ENCODE measurements at places on chromosomes 16 and 17.
A peak's percentile ranks its signal among the peaks of the same experiment; 100 is the strongest.

DNA sequence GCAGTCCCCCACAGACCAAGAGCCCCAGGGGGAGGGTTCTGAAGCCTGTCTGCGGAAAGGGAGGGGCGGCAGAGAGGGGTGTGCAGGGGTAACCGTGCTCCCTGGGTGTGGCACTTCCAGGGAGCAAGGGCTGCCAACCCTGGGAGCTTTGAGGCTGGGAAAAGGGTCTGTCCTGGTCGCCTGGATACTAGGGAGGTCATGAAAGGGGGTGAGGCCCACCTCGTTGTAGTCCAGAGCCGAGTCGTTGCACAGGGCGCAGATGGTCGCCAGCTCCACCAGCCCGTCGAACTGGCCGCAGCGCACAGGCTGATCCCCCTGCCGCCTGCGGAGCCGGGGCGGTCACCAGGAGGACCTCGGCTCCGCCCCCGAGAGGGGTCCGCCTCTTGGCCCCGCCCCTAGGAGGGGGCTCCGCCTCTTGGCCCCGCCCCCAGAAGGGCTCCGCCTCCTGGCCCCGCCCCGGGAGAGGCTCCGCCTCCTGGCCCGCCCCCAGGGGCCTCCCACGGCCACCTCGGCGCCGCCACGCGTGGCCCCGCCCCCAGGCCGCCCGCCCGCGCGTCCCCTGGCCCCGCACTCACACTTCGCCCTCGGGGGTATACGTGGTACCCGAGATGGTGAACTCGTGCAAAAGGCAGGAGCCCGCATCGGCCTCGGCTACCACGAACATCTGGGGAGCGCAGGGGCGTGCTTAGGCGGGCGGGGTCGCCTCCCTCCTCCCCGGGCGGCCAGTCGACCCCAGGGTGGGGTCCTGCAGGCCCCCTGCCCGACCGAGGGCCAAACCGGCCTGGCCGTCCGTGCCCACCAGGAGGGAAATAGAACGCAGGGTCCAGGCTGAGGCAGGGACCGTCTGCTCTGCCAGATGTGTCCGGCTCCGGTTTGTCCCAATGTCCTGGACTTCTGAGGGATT lies 19.5 kb downstream of the ATP2A3 start:
- peak; percentile 52 for DNase-seq

DNA sequence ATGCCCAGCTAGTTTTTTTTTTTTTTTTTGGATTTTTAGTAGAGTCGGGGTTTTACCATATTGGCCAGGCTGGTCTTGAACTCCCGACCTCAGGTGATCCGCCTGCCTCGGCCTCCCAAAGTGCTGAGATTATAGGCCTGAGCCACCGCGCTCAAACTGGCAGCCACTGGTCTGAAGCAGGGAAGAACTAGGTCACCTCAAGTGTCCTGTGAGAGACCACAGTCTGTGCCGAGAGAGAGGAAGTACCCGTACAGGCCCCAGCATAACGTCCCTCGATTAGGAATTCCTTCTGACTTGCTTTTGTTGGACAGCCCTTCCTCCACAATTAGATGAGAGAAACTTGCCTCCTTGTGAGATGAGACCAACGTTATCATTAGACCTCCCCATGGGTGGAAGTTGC lies 13.7 kb upstream of the CD300E start:
- no peak for DNase-seq

DNA sequence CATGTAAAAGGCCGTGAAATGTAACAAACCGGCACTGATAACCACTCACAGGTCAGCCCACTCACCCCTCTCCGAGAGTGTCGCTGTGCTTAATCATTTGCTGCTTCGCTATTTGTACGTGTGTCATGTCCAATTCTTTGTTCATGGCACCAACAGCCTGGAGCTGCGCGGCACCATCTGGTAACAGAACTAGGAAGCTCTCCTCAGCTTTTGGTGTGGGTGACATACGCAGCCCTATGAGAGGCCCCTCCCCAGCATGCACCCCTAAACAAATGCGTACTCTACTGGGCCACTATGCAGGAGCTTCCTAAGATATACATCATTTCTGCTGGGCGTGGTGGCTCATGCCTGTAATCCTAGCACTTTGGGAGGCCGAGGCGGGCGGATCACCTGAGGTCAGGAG lies 2.3 kb upstream of the PECAM1 start:
- peak; percentile 18 for DNase-seq

DNA sequence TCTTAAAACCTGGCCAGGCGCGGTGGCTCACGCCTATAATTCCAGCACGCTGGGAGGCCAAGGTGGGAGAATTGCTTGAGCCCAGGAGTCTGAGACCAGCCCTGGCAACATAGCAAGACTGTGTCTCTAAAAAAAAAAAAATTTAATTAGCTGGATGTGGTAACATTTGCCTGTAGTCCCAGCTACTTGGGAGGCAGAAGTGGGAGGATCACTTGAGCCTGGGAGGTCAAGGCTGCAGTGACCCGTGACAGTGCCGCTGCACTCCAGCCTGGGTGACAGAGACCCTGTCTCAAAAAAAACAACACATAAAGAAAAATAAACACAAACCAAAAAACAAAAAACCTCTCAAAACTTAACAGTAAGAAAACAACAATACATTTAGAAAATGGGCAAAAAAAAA lies 106.3 kb downstream of the SMG6 start:
- no peak for DNase-seq

- no peak for DNase-seq
Observed at GRCh38 chr17:41013181-41013580, 4.3 kb upstream of the KRTAP3-1 start.

DNA sequence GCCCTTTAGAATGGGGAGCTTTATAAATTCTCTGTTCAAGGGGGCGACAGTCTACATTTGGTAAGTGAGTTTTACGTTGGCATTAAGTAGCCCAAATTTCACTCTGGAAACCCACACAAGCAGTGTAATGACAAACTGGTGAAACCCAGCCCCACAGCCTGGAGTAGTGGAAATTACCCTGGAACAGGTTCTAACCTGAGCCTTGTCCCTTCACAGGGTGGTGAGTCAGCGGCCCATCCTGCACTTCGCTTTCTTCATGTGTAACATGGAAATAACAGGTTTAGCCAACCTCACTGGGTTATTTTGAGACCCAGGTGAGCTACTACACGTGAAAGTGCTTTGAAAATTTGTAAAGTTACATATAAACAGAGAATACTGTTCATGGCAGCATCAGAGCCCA lies 3.5 kb upstream of the TLCD3A start:
- peak; percentile 38 for DNase-seq

DNA sequence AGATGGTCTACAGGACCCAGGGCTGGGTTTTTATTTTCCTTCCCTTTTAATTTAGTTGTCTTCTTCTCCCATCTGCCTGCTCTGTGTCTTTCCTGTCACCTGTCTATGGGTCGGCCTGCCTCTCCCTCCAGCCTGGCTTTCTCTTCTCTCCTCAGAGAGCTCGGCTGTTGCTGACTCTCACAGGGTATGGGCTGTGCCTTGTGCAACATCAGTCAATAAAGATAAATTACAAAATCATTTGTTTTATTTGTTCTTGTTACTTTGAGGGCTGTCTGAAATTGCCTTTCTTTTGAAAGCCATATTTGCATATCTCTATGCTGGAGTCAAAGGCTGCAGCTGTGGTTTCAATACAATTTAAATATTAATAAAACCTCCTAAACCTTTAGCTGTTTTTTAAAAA lies 15.6 kb downstream of the RND2 start:
- DNase-seq = no peak

- peak; percentile 78 for DNase-seq
Observed at GRCh38 chr16:70476272-70477020, 22.1 kb downstream of the FCSK start.

GRCh38 chr16:984736-985636 lies 3.4 kb downstream of the SOX8 start:
- no peak for DNase-seq

DNA sequence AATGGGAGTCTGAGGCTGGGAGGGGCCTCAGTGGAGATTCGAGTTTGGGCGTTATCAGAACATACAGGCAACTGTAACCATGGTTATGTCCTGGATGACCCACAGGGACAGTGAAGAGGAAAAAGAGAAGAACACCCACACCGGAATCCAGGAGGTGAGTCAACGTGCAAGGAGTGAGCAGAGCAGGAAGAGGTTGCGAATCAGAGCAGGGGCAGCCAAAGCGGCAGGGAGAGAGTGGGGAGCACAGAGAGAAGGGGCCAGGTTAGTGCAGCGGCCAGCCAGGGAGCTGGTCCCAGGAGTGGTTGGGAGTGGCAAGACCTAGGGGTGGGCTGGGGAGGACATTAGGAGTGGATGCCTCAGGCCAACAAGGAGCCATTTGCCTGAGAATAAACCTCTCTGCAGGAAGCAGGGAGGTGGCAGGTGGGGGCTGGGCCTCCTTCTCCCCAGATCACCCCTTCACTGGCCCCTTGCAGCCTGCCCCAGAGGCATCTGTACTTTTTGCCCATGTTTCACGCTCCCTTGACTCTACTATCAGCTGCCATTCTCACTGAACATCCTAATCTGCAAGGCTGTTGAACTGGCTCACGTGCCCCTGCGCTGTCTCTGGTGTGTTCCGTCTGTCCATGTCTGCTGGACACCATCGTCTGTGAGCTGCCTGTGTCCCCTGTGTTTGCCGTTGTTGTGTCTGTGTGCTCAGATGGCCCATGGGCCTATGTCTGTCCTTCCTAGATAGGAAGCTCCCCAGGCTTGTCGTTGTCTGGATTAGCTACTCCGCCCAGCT lies 5.1 kb downstream of the KRT13 start:
- peak; percentile 26 for DNase-seq

DNA sequence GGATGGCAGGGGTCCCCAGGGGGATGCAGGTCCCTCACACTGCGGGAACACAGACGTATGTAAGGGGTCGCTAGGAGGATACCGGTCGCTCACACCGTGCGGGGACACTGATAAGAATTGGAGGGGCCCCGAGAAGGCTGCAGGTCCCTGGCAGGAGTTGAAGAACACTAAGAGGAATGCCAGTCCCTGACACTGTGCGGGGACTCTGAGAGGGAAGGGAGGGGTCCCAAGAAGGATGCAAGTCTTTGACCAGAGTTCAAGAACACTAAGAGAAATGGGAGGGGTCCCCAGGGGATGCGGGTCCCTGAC lies 510 bp downstream of the ERCC4 start:
- DNase-seq = no peak

GRCh38 chr16:11792410-11793241 lies 4.4 kb downstream of the ZC3H7A start:
- peak; percentile 31 for DNase-seq

DNA sequence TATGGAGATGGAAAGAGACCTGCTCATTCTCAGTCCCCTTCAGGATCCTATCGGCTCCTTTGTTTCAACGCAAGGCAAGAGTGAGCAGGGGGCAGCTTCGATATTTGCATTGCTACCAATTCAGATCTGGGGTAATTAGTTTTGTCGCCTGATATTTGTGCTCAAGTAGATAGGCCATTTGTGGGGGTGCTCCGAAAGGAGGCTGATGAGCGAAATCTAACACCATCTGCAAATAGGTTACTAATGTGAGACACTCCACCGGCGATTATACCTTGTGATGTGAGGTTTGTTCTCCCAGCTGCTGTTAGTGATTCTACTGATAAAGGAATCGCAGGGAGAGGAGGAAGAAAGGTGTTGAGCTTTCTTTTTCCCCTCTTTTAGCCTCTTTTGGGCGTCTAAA lies 31.5 kb downstream of the WSCD1 start:
- no peak for DNase-seq

DNA sequence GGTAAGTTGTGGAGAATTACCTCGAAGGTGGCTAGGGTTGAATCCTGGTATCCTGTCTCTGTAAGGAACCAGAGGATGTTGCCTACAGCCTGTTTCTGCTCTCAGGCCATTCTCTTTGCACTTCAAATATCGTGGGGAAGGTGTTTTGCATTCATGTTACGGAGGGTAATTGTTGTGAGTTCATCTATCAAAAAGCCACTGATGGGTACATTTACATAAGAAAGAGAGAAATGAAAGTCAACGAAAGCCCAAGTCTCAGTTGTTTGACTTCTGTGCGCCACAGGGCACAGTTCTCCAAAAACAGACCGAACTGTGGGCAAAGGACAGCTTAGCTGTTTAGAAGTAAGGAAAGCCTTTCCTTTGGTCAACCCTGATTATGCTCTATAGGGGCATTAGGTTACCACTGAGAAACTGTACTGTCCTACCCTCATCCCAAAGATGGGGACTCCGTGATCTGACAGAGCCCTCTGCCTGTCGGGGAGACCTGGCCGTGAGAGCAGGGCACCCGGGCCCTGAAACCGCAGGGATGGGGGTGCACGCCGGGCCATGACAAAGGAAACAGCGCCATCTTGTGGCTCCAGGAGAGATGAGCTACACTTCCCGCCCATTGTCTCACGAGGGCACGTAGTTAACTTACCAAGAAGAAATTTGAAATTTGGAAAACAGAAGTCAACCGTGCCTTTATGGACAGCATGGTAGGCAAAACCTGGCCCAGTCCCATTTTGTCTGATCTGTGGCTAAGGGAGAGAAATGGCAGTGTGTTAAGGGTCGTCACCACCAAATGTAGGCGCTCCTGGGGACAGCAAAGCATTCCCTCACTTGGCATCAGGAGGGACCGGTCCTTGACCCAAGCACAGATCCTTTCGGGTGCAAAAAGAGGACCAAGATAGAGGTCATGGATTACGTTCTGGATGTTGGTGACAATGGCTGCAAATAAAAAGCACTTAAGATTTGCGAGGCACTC lies 74.5 kb upstream of the DYNLRB2 start:
- peak; percentile 74 for DNase-seq

DNA sequence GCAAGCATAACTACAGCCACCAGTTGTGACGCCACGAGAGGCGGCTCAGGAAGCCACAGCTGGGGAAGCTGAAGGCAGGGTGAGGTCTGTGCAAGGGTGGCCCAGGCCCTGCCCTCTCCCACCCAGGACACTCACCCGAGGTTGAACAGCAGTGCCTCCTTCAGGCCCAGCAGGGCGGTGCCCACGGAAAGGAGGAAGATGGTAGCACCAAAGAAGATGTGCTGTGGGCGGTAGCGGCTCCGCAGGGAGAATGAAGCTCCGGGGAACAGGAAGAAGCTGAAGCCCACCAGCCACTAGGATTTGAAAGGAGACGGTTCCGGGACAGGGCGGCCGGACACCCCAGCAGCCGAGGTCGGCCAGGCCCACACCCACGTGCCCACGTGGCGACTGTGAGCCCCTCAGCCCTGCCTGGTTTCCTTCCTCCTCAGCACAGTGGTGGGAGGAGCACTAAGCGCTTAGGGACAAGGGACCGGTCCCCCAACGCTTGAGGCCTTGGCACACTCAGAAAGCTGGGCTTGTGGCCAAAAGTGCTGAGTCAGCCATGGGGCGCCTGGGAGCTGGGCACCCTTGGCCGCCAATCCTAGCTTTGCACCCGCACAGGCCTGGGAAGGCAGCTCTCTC lies 11.0 kb downstream of the CYB561 start:
- peak; percentile 56 for DNase-seq

DNA sequence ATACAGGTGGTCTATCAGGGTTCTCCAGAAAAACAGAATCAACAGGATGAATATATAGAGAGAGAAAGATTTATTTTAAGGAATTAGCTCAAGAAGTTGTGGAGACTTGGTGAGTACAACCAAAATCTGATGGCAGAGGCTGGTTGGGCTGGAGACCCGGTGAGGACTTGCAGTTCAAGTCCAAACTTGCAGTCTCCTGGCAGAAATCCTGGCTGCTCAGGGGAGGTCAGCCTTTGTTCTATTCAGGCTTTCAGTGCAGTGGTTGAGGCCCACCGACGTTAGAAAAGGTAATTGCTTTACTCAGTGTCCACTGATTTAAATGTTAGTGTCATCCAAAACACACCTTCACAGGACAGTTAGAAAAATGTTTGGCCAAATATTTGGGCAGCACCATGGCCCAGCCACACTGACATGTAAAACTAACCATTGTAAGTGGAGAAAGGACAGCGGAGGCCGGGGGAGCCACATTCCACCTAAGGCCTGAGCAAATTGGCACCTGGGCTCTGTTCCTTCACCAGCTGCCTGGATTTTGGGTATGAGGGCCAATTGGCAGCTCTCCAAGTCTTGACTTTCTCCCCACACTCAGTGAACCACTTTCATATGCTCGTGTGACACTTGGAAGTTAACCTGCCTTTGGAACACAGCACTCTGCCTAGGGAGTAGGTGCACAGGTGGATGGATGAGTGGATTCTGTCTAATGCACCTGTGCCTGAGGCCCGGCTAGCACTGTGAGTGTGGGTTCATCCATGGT lies 54.7 kb downstream of the CACNG5 start:
- DNase-seq = no peak
